ENCODE measurements at places on chromosomes 6 and 20. TPM values are rescaled to one million over a fixed set of nuclear protein-coding genes. Genes with fewer than 3 reads are reported as not detected.
A peak's percentile ranks its signal among the peaks of the same experiment; 100 is the strongest.

DNA sequence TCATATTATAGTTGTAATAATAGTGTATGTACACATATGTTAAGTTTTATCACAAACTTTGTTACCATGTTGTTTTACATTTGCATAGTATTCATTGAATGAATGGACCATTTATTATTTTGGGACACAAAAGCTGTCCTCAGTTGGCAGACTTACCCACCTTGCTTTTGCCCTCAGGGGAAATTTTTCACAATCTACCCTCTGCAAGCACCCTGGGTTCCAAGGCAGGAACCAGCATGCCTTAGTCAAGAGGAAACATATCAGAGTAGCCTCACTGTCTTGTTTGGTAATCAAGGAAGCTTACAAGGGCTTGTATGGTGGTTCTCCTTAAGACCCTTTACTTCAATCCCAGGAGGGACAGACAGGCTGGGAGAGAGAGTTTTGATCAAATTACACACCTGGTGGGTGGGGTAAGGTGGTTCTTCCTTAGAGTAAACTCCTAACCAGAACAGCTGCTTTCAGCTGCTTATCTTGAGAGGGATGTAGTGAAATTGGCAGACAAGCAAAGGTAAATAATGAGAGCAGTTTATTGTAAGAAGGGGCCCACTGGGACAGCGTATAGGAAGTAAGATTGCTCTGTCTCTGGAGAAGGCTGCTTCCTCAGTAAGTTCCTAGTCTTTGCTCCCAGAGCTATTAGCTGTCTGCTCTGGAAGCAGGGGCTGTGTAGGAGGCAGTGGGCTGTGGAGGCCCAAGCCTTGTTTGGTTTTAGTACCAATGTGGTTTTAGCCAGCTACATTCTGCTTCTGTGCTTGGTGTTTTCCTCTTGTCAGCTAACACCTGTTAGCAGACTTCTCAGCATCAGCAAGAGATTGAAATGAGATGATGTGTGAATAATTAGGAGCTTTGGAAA, 31.1 kb downstream of the BRPF3 start:
- no peak for DNase-seq

- DNase-seq, result no peak
Observed at GRCh38 chr6:134521116-134521501, 203.2 kb upstream of the SGK1 start.

- DNase-seq, result peak; percentile 14
Observed at GRCh38 chr6:32692019-32692418, 25.6 kb upstream of the HLA-DQB1 start.

Gene ANKRD66
- not detected for total RNA-seq

Gene MLIP
- total RNA-seq, result not detected

Gene NDUFAF4
- total RNA-seq, result 57.6 TPM

DNA sequence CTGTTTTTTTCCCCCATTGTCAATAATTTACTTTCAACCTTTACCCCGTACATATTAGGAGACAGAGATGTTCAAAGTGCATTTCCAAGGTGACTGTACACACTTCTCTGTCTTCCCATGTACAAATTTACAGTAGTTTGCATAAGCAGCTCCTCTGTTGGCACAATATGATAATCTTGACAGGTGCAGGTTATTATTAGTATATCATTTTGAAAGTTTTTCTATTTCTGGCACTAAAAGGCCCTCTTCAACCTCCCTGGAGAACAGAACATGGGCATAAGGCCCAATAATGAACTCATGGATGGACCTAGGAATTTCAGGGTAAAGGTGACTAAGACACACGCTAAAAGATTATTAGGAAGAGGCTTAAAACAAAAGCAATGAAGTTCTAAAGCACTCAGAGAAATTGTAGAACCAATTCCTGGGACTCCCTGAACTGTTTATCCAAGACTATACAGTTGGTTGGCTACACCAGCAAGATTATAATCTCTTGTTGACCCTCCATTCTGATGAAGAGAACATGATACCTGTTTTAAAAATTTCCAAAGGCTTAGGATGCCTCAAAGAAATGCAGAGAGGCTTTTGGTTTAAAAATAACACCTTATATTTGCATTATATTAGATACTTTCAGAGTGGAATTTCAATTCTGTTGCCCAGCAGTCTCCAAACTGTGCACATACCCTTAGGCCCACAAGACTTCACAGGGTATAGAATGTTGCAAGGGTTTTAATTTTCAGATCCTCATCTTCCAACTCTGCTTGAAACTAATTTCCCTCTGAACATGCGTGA, 1.1 kb downstream of the AIG1 start:
- no peak for DNase-seq

Gene PIGT
- 220 TPM for total RNA-seq

- DNase-seq, result no peak
Observed at GRCh38 chr6:82766476-82766875, 299.2 kb downstream of the UBE3D start.
